NCI-H526 (cell line): ENCODE measurements at places on chromosomes 5 and 9.

GRCh38 chr5:101084353-101084752, 181.3 kb upstream of the ST8SIA4 start:
- no peak for DNase-seq

GRCh38 chr9:34203275-34203991, 24.6 kb downstream of the UBAP1 start:
- no peak for DNase-seq

DNA sequence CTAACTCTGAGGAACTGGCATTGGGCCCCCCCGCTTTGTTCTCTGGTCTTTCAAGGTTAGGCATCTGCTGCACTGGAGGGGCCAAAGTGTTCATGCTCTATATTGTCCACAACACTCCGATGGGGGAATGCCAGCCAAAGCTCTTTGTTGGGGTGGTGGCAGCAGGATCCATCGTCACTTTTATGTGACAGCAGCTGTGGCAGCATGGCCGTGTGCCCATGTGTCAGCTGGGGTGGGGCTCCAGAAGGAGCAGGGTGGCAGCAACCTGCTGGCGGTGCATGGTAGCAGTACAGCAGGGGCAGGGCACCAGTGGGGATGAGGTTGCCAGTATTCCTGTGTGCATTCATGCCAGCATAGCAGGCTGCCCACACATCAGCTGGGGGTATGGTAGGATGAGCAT, 28.2 kb downstream of the ITGA2 start:
- DNase-seq: no peak

GRCh38 chr5:102418531-102418930, 80.3 kb downstream of the SLCO6A1 start:
- DNase-seq: no peak

- DNase-seq: no peak
Measured at GRCh38 chr5:147474140-147474539, 35.7 kb downstream of the DPYSL3 start.

DNA sequence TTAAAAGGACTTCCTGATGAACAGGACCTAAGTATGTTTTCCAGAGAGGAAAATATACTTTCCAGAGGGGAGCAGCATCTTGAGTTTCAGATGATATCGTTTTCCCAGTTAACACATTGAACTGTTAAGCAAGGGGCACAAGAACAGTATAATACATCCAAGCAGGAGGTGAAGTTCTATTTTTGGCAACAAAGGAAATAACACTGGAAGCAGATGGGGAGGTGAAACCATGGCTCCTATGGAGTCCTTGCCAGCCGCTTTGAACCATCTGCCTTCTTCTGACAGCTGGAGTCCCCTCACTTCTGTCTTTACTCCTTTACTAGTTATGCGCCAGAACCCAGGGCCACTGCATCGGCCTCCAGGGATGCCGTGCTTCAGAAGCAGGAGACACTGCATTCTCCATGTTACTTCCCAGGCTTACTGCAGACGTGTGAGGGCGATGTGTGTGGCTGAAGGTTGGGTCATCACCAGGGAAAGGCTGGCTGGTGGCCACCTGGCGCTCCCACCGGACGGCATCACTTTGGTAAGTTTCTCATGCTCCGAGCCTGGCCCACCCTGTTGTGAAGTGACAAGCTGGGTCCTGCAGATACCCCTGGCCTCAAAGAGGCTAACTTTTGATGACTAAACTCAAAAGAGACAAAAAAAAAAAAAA, 77.8 kb downstream of the TTLL11 start:
- DNase-seq: no peak

- DNase-seq: no peak
Measured at GRCh38 chr9:80004714-80005113, 432.9 kb downstream of the TLE4 start.

DNA sequence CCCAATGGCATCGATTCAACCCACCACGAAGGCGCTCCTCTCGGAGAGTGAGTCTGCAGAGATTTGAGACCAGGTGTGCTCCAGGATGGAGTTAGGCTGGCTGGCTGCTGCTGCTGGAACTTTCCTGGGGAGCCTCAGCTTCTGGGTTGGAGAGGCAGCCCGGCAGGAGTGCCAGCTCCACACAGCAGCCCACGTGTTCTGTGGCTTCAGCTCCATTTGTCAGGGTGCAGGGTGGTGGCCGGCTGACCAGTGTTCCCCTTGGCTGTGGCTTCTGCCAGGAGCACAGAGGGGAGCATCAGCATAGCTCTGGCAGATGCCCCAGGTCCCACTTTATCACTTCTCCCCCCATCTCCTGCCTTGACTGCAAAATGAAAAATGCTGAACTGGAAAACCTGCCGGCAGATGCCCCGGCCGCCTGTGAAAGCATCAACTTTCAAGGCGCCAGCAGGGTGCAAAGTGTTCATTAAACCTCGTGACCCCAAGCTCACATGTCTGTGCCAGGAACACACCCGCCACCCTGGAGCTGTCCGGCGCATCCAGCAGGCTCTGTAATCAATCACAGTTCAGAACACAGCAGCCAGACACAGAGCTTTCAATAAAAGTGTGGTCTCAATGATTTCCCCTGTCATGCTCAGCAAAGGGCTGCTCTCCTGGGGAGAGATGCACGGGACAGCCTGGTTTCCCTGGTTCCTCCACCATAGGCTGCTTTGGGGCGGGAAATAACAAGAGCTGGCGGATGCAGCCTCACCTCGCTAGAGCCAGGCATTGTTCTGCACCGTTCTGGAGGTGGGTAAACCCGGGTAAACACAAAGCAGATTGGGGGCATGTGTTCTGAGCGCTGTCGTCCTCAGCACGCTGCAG, 53.2 kb downstream of the TRIP13 start:
- peak; percentile 32 for DNase-seq

GRCh38 chr9:134679616-134680392, 38.2 kb downstream of the COL5A1 start:
- DNase-seq: no peak

- DNase-seq: no peak
Measured at GRCh38 chr5:58317009-58317408, 142.9 kb downstream of the PLK2 start.

- DNase-seq: peak; percentile 4
Measured at GRCh38 chr5:64767959-64768357, 533 bp downstream of the SREK1IP1 start.

- DNase-seq: no peak
Measured at GRCh38 chr5:125829349-125829748, 593.9 kb upstream of the GRAMD2B start.

DNA sequence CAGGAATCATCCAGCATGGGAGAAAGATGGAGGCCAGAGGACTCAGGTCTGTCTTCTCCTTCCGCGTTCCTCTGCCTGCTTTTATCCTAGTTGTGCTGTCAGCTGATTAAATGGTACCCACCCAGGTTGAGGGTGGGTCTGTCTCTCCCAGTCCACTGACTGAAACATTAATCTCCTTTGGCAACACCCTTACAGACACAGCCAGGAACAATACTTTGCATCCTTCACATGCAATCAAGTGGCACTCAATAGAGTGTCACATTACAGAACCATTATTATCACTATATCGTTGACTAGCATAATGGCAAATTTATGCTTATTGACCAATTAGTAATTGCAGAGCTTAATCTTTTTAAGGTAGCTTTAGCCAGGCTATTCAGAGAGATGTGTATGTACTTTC, 64.8 kb downstream of the UNC13B start:
- no peak for DNase-seq

GRCh38 chr5:138841531-138841930, 33.6 kb downstream of the LRRTM2 start:
- no peak for DNase-seq
